AG08395 (cell line): ENCODE measurements at places on chromosomes 1 and 21.
A peak's percentile ranks its signal among the peaks of the same experiment; 100 is the strongest.

DNA sequence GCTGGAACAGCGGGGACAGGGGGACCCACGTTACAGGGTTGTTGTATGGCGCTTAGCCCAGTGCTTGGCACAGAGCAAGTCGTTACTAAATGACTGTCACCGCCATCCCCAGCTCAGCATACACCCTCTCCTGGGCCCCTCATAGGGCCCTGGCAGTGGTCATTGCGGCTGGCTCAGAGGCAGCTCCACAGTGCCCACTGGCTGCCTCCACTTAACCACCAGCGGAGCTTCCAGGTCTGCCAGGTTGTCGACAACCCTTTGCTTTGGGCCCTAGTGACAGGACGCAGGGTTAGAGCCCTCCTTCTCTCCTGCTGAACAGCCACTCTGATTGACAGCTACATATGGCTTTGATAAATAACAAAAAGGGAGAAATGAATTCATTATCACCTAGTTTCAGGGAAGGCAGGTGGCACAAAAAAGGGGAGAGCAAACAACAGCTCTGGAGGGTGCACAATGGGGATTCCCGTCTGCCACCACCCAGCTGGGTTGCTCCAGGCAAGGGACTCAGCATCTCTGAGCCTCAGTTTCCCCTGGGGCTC lies 4.8 kb downstream of the EFHD2 start:
- no peak for DNase-seq

GRCh38 chr1:59342801-59343575 lies 46.1 kb downstream of the FGGY start:
- no peak for DNase-seq

DNA sequence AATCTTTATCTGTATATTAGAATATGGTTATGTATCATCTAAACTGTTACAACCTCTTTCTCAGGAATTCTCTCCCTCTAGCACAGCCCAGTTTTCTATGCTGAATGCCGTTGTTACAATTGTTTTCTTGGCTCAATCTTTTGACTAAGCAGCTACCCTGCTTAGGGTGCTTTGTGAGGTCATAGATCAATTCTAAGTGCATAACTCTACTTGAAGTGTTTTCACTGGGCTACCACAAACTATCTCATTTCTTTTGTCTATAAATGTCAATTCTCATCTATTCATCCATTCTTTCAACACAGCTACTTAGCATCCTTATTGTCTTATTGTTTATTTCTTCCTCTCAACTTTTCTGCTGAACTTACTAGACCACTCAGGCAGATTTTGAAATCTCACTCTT lies 77.1 kb downstream of the CEP350 start:
- DNase-seq: no peak

DNA sequence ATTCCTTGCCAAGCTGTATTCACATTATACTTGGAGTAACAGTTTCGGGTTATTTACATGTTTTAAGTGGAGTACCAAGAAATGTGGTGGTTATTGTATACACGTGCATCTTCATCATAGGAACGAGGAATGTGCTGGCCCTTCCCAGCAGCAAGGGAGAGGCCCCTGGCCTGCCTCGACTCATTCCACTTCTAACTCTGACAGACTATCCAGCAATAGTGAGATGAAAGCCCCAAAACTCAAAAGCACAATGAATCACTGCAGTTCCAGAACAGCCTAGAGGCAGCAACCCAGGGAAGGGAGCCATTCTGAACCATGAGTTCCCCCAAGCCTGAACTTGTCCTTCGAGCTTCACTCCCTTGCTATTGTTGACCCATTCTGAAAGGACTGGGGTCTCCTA lies 23.1 kb downstream of the FAM89A start:
- DNase-seq: no peak

DNA sequence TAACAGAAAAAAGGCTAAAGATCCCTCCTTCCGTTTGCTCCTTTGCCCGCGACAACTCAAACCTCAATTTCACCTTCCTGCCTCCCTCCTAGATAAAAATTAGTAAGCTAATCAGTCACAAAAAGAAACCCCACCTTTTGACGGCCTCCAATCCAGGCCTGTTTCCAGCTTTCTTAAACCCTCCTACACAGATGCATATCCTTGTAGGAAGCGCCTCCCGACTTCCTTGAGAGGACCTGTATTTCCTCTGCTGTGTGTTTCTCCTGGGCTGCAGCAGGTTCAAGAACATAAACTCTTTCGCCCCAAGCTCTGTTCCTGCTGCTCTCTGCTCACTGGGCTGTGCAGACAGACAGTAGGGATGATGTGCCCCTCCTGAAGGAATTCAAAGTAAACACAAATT lies 168.8 kb downstream of the CYYR1 start:
- DNase-seq: no peak

GRCh38 chr1:46188295-46189030 lies 9.8 kb downstream of the POMGNT1 start:
- DNase-seq: peak; percentile 30

DNA sequence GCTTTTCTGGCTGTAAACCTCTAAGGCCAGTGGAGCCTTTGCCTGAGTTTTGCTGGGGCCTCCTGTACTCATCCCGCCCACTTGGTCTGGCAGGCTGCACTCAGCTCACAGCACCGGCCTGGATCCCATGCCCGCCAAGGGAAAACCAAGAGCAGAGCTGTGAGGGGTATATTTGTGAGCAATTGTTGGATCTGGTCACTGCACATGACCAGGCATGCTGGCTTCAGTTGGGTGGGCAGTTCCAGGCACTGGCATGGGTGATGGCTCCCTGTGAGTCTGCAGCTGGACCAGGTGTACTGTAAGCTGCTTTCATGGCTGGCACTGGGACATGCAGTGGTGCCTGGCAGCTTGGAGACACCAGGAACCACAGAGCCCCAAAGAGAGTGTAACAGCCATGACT lies 563.1 kb upstream of the RGS18 start:
- DNase-seq: no peak

- DNase-seq: no peak
These were observed 39.3 kb downstream of the VWA5B1 start for GRCh38 chr1:20329793-20330542.
